Stimulated activated CD4-positive, alpha-beta T cell treated with anti-CD3 and anti-CD28 coated beads, Interleukin-1b, Interleukin-23, amount 100 ng/mL, for 4 hours (primary cell): ENCODE measurements at places on chromosomes 16 and 17.
A peak's percentile ranks its signal among the peaks of the same experiment; 100 is the strongest.

DNA sequence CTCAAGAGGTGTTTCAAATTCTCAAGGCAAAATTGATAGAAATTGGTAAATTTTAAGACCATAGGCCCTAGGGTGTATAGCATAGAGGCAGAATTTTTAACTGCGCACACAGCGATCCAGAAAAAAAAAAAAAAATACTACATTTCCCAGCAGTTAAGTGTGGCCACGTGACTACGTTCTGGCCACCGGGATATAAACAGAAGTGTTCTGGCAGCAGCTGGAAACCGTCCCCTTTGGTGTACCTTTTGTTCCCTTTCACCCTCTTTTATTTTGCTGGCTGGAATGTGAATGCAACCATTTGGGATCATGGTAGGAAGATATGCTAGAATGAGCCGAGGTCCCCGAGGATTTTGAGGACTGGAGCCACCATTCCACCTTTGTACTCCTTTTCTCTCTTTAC lies 52.7 kb upstream of the AKAP1 start:
- DNase-seq: no peak

DNA sequence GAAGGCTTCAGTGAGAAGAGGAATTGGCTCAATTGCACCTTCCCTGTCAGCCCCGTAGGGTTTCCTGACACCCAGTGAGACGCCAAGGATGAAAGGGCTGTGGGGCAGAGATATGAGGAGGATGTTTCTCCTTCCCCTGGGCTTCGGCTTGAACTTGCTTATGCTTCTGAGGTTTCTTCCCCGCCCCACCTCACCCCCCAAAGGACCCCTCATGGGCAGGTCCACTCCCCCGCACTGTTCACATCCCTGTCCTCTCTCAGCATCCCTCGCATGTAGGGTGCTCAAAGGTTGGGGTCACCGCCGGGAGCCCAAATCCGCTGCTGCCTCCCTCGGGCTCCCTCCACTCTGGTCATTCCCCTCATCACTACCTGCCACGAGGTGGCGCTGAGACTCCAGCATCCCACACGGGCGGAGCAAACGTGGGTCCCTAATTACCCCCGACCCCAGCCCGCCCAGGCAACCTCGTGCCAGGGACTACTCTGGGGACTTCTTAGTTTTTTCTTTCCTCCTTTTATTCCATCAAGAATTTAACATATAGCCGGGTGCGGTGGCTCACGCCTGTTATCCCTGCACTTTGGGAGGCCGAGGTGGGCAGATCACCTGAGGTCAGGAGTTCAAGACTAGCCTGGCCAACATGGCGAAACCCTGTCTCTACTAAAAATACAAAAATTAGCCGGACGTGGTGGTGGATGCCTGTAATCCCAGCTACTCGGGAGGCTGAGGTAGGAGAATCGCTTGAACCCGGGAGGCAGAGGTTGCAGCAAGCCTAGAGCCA lies 3.3 kb upstream of the TRARG1 start:
- peak; percentile 65 for DNase-seq

DNA sequence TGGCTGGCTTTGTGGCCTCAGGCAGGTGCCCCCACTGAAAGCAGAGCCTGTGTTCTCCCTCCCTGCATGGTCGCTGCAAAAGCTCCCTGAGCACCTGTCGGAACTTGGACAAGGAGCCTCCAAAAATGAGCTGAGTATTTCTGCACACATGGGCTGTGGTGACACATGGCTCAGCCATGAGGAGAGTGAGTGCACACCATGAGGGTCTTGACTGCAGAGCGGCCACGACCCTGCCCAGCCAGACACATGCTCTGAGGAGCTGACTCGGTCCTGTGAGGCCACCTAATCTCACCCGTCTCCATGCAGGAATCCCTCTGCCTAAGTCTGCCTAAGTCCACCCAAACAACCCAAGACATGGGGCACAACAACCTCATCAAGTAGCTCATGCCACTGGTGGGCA lies 128.9 kb downstream of the DYNLRB2 start:
- no peak for DNase-seq

DNA sequence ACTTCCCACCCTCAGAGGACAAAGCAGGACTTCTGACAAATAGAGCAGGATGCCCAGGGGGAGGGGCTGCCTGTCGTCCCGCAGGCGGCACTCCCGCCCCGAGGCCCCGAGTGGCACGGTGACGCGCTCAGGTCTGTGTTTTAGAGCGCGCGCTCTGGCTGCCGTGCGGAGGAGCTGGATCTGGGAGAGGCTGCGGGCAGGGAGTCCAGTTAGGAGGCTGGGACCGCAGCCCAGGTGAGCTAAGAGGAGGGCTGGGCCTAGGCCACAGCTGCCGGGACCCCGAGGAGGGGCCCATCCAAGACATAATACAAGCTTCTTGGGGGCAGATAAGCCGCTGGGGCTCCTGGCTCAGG lies 6.4 kb downstream of the DOC2A start:
- DNase-seq: no peak

- no peak for DNase-seq
Observed at GRCh38 chr17:3988297-3989040, 24.2 kb upstream of the ATP2A3 start.

GRCh38 chr16:89815639-89816348 lies 653 bp downstream of the FANCA start:
- no peak for DNase-seq

GRCh38 chr17:17495536-17496188 lies 533 bp downstream of the RASD1 start:
- no peak for DNase-seq
